Right lung (tissue), 10 donors: ENCODE measurements at places on chromosomes 2 and 18. TPM values are rescaled to one million over a fixed set of nuclear protein-coding genes. Genes with fewer than 3 reads are reported as not detected.

- DNase-seq = no peak
Measured at GRCh38 chr2:189056200-189057106, 82.3 kb downstream of the COL3A1 start.

- no peak for DNase-seq
Measured at GRCh38 chr2:204060841-204061240, 124.3 kb downstream of the ICOS start.

GRCh38 chr2:125125902-125126301 lies 1100.8 kb downstream of the CNTNAP5 start:
- DNase-seq = no peak

DNA sequence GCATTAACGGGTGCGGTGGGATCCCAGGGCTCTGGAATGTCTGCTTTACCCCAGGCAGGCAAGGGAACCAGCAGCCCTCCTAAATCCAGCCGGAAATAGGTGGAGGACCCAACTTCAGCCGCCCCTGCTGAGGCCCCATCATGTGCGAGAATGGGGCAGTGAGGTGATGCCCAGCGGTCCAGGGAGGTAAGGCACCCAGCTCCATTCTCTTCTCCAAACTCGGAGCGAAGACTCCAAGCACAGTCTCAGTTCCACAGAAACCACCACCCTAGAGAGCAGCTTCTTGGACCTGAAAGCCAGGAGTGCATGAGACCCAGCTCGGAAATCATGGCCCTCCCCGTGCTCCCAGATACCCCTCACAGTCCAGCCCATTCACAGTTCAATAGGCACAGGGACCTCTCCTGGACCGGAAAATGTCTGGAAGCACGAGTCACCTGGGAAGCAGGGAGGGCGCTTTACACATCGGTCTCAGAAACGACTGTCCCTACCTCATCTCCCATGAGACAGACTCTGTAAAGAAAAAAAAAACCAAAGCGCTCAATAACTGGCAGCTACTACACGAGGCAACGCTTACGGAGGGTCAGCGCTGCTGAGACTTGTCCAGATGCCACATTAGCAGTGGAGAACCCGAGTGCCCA lies 2.0 kb downstream of the SDC1 start:
- DNase-seq = no peak

GRCh38 chr2:237192881-237193280 lies 107.2 kb downstream of the COPS8 start:
- no peak for DNase-seq

GRCh38 chr2:29335396-29335795 lies 220.2 kb downstream of the CLIP4 start:
- DNase-seq = no peak

GRCh38 chr2:121710470-121711170 lies 26.1 kb downstream of the NIFK start:
- DNase-seq = no peak

- DNase-seq = no peak
Measured at GRCh38 chr2:120731175-120731574, 4.5 kb upstream of the GLI2 start.

GRCh38 chr2:167480232-167480985 lies 592.1 kb downstream of the XIRP2 start:
- no peak for DNase-seq

GRCh38 chr2:62234755-62235655 lies 39.1 kb downstream of the B3GNT2 start:
- no peak for DNase-seq

GRCh38 chr18:66646609-66647008 lies 42.7 kb upstream of the CDH19 start:
- no peak for DNase-seq

- DNase-seq = no peak
Measured at GRCh38 chr2:106863387-106863786, 22.6 kb downstream of the ST6GAL2 start.

DNA sequence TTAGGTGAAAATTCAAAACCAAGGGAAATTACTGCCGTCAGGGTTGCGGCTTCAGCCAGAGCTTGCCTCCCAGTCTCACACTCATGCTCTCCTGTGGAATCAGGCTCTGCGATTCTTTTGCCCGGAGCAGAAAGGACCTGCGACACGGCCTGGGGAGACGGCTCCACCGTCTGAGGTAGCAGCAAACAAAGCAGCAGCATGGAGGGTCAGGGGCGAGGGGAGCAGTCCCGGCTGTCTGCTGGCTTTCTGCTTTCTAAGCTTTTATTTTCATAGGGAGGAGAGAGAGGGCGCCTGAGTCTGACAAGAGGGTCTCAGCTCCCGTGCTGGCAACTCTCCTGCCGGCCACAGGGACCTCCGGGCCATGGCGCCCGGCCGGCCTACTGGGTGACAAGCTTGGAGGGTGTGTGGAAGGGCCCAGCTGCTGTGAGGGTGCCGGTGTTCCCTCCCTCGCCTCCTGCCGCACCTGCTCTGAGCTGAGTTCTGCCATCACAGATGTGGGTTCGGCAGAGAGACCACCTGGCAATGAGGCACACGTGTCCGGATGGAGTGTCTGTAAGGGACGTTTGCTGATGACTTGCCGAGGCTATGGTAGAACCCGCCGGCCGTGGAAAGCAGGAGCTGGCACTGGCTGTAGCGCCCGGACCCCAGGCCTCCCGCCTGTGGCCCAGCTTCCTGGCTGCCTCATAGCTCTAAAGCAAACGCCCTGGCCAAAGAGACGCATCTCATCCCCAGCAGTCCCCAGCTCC lies 66.2 kb upstream of the CTDP1 start:
- no peak for DNase-seq

GRCh38 chr2:209642146-209642820 lies 129.3 kb upstream of the UNC80 start:
- no peak for DNase-seq

- no peak for DNase-seq
Measured at GRCh38 chr2:1306014-1306686, 107.1 kb upstream of the TPO start.

DNA sequence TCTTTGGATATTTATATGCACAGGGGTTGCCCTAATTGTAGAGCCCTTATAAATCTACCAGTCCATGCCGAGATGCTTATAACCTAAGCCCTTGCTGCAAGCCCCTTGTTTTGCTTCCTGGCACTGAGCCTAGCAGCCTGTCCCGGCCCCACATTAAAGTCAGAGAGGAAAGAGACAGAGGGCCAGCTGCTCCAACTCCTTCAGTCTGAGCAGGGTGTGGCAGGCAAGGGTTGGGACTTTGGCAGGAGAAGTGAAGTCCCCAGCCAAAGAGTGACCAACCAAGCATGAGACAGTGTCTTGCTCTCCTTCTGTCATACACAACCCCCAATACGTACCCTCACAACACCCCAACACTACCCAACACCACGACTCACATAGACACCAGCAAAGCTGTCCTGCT lies 54.7 kb upstream of the FZD7 start:
- DNase-seq = no peak

DNA sequence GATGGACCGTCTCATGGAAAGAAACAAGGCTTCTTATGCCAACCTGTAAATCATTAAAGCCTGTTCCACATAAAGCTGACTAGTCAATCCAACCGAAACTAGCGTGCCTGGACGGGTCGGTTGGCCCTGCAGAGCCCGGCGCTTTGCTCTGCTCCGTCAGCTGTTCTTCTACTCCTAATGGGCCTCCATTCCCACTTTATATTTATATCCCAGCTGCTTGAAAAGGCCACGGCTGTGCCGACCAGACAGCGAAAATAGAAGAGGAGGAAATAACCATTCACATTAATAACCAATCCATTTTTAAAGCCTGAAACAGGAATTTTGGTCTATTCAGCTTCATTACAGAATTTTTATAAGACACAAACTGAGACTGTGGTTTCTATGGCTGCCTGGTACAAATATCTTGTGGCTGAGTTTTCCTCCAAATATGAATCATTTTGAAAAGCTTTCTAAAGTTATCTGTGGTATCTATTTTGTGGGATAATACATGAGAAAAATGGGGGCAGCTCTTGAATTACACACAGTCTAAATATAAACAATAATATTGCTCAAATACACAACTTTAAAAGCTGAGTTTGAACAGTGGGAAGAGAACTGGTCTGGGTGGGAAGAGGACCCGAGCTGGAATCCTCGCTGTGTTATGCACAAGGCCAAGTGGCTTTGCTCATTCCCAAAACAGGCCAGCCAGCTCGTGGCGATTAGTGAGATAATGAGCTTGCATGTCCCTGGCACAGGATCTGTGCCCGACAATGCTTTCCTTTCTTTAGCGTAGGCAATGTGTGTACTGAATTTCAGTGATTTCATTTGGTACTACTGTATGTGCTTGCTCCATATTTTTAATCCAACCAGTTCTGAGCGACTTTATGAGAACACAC lies 10.5 kb upstream of the FAM124B start:
- no peak for DNase-seq

DNA sequence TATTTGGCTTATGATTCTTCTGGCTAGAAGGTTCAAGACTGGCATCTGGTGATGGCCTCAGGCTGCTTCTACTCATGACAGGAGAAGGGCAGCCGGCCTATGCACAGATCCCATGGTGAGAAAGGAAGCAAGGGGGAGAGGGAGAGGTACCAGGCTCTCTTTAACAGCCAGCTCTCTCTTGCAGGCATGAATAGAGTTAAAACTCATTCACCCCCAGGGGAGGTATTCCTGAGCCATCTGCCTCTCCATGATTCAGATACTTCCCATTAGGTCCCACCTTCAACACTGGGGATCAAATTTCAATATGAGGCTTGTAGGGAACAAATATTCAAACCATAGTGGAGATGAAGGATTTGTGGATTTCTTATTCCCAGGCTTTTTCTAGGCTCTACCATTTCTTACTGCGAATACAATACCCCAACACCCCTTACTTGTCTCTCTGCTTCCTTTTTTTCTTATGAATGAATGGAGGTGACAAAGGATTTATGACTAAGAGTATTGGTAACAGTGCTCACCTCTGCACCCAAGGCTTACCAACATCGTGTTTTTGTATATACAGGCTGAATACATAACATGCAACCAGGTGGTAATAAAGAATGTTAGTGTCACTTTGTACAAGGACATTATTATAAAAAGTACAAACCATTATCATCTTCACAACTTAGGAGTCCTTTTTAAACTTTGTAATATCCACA lies 454.6 kb upstream of the TRIB2 start:
- no peak for DNase-seq

GRCh38 chr18:21598726-21599584 lies 1.5 kb downstream of the ESCO1 start:
- DNase-seq = no peak

DNA sequence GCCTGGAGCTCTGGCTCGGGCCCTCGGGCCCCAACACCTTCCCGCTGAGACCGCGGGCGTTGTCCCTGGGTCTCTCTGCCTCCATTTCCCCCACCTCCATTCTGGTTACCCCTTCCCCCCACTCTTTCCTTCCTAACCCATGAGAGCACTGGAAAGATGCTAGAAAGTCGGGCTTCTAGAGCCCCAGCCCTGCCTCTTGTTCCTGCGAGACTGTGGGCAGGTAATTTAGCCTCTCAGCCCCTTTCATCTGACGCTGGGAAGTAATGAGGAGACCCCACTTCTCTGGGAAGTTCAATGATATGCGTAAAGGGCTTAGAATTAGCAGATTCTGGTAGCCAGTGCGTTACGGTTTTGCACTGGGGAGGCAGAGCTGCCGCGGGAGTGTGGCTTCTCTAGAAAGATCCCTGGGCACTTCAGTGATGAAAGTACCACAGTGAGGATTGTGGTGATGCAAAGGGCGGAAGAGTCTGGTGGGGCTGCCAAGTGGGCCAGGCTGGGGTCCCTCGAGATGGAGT lies 16.2 kb upstream of the ECEL1 start:
- DNase-seq = no peak

- DNase-seq = no peak
Measured at GRCh38 chr18:8945514-8945913, 157.0 kb upstream of the NDUFV2 start.

The CYS1 gene
- polyA plus RNA-seq = 15.6 TPM

The BCL2 gene
- polyA plus RNA-seq = 11.1 TPM

The ZAP70 gene
- polyA plus RNA-seq = 2.4 TPM

The GFPT1 gene
- polyA plus RNA-seq = 26.1 TPM

The HSPE1 gene
- polyA plus RNA-seq = 147 TPM

The IL36RN gene
- polyA plus RNA-seq = not detected

The CCDC68 gene
- 106 TPM for polyA plus RNA-seq

The TMEM182 gene
- polyA plus RNA-seq = 8.4 TPM
